ENCODE measurements at places on chromosomes 2 and 18.

DNA sequence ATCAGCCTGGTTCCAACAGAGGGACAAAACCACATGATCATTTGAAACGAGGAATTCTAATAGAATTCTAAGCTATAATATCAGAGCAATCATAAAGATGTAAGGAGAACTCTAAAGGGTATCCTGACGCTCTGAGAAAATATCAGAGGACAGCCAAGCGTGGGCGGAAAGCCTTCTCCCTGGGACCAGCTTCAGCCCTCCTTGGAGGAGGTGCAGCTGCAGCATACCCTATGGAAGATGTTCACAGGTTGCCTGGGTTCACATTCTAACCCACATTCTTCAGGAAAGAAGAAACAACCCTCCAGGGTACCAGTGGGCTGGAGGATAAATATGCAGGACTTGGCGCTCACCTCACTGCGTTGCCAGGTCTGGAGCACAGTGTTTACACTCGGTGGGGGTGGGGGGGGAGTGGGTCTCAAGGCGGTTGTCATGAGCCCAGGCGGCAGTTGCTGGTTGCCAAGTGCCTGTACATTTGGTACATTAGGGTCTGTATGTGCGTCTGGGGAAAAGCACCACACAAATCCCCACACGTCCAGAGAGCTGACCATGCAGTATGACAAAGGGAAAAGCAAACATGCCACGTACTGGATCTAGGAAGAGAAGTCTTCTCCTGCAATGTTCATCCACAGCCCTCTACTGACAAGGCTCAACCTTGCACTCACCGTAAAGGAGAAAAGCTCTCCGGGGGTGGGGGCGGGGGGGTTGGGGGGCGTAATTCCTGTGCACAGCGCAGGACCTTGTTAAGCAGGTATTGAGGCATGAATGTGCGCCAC, 80.5 kb downstream of the CDH19 start:
- no peak for DNase-seq

GRCh38 chr18:22703883-22704585, 229.1 kb upstream of the RBBP8 start:
- peak; percentile 53 for DNase-seq

DNA sequence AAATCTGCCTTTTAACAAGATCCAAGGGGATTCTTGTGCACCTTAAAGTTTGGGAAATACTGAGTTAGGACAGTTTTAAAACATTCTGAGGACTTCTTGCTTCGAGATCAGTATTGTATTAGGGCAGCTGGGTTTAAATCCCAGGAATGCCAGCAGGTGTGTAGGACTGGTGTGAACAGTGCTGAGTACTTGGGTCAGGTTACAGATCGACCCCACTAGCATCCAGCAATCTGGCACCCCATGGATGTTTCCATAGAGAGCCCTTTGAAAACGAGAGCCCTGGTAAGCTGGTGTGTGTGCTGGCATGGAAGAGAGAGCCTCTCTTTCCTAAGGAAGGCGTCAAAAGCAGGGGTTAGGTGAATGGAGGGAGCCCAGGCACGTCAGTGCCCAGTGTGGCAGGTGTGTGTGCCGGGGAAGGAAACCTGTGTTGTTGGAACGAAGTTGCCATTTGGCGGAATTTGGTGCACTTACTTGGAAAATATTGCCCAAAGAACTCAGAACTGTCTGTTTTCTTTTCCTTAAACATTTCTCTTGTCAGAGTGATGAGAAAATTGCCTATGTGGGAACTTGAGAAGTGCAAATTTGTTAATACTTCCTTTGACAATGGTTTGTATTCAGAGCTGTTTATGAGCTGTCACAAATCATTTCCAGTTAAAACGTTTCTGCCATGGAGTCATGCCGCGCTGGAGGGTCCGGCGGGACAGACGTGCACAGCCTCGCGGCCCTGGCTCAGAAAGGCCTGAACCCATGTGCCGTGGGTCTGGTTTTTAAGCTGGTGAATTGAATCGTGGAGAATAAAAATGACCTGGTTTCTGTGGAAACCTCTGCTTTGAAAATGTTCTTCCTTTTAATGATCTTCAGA, 38.1 kb downstream of the LDLRAD4 start:
- no peak for DNase-seq

GRCh38 chr2:222240676-222241049, 58.1 kb downstream of the PAX3 start:
- no peak for DNase-seq

DNA sequence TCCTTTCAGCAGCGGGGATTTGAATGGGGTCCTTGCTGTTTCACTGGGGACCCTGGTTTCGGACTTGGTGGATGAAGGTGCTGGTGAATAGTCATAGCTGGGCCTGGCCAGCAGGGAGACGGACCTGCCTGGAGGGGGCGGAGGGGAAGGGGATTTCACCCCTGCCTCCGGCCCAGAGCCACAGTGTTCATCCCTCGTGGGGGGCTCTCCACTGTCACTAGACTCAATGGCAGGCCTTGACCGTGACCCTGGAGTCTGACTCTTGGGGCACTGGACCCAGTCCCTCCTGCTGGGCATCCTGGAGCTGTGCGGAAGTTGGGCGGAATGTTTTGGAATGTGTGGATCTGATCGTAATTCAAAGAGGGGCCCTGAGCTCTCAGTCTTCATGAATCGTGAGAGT, 113.9 kb upstream of the LYPD1 start:
- no peak for DNase-seq

GRCh38 chr2:241217320-241218031, 29.0 kb downstream of the ANO7 start:
- peak; percentile 81 for DNase-seq

- no peak for DNase-seq
Observed at GRCh38 chr2:218149098-218149497, 17.7 kb downstream of the CXCR1 start.

- no peak for DNase-seq
Observed at GRCh38 chr18:2180586-2180985, 390.7 kb downstream of the METTL4 start.

DNA sequence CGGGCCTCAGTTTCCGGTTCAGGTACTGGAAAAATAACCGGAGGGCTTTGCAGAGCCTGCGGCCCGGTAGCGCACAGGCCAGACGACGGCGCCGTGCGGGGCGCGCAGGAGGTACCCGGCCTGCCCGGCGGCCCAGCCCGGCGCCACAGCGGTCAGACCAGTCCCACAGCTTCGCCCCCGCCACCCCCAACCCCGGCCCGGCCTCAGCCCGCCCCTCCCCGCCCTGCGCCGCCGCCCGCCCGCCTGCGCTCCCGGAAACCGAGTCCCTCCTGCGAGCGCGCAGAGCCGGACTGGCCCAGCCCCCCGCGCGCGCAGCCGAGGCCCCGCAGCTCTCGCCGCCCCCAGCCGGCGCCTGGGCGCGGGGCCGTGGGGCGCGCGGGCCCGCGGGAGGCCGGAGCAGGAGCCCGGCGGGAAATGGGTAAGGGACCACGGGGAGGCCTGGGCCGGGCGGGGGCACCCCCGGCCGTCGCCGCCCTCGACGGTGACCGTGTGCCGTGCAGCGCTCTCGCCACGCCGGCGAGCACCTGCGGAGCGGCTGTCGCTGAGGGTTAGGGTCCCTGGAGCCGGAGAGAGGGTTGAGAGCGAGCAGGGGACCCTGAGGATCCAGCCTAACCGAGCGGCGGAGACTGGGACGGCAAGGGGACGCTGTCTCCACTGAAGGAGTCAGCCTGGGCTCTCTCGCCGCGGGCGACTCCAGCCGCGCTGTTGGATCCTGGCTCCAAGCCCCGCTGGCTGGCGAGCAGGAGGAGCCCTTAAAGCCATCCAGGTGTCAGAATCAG, 16.5 kb upstream of the PSD4 start:
- peak; percentile 40 for DNase-seq

- DNase-seq: no peak
Observed at GRCh38 chr2:178084273-178084672, 11.7 kb upstream of the PDE11A start.

DNA sequence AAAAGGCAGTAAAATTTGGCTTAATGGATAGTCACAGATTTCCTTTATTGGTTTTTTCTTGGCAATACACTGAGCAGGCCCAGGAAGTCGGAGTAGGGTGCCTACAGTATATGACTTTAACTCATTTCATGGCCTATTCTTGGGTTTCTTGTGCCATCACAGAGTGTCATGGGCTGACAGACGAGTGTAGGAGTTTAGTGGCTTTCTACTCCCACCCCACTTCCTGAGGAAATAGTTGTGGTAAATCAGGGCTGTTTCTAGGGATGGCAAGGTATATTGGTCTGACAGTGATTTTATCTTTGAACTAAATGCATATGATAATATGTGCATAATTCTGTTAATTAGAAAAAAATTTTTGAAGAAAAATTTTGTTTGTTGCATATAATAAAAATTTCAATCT, 100.1 kb downstream of the PLCL1 start:
- DNase-seq: no peak

DNA sequence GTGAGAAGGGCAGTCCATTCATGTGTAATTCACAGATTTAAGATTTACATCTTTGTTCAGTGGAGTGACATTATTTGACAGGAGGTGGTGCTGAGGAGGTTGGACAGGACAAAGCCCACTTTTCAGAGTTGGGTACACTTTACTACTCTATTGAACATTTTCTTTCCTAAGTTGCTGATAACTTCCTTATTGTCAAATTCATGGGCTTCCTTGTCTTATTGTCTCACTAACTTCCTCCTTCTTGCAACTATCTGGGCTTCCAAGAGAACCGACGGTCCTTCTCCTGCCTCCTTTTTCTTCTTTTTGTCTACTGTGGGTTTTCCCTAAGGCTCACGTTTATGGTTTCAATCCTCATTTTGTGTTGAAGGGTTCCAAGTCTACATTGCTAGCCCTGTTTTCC, 67.7 kb upstream of the DNMT3A start:
- DNase-seq: no peak

DNA sequence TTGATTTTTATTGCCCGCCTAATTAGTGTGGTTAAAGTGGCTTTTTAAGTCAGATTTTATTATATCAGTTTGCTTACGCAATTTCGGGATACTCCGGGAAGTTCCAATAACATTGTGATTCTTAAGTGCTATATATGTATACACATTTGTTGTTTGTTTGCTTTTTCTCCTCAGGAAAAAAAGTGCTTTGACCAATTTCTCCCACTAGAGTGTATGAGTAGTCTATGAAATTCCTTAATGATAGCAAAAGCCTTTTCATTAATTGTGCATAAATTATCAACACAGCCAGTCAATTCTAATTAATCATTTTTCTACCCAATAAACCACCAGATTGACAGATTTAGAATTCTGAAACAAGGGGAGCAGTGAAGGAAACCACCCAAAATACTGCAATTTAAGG, 172.2 kb downstream of the DPP10 start:
- DNase-seq: no peak

DNA sequence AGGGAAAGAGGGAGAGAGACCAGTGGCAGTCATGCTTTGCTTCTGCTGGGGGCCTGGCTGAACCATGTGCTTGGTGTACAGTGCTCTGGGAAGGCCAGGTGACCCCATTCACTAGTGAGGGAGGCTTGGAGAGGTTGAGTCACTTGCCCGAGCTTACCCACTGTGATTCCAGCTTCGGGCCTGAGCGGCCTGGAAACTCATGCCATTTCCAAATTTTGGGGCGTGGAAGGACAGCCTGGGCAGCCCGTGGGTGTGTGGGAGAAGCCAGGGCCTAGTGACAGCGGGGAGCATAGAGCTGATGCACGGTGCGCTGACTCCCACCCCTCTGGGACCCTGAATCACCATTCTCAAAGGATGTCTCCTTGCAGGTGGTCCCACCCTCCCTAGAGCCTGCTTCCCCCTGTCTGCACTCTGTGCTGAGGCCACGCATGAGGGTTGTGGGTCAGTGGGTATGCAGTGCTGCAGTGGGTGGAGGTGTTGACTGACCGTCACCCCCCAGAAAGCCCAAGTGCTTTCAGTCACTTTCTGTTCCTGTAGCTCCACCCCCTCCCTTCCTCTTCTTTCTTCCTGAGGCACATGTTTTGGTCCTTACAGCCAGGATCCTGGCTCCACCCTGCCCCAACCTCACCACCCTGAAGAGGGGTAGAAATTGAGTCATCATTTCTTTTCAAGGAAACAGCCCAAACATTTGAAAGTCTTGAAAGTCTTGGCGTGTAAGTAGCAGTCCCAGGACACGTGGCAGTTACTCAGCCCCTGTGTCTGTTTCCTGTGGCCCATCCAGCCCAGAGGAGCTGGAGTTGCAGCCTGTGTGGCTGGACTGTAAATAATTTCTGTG, 69.3 kb upstream of the MCFD2 start:
- peak; percentile 41 for DNase-seq

- no peak for DNase-seq
Observed at GRCh38 chr2:25204190-25204838, 35.9 kb upstream of the POMC start.

DNA sequence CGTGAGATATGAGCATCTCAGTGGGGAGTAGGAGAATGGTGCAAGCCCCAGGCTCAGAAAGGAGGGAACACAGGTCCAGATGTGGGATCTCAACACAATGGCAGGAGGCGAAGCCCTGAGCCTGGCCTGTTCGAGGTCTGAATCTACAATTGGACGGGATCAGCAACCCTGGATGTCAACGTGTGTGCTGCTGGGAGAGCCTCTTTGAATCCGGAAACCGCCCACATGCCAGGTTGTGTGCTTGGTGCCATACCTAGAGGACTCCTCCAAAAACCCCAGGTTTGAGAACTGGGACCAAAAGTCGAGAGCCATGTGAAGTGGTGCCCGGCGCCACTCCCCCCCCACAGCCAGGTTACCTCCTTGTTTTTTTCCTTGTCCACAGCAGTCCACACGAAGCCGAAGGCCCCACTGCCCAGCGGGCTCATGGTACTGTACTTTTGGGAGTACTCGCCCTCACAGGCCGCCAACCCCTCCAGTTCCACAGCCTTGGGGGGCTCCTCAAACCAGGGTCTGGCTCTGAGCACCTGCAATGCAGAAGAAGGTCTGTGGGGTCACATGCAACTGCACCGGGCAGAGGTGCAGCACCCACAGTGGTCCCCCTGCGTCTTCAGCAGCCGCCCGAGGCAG, 20.4 kb upstream of the MTERF4 start:
- no peak for DNase-seq

GRCh38 chr18:68215931-68216330, 499.0 kb downstream of the TMX3 start:
- DNase-seq: no peak

GRCh38 chr2:44912660-44913059, 28.8 kb upstream of the SIX3 start:
- no peak for DNase-seq

GRCh38 chr2:118371515-118371914, 283.2 kb downstream of the INSIG2 start:
- peak; percentile 43 for DNase-seq

- peak; percentile 33 for DNase-seq
Observed at GRCh38 chr18:63511285-63511684, 30.9 kb upstream of the SERPINB12 start.

- DNase-seq: no peak
Observed at GRCh38 chr2:110829413-110830146, 97.2 kb downstream of the ACOXL start.

All from SW480 (cell line).